Stomach (tissue), 19 donors: ENCODE measurements at places on chromosomes 7 and 10.

GRCh38 chr10:18822156-18822555, 162.9 kb downstream of the ARL5B start:
- H3K4me3 ChIP-seq = no peak overlapping the region
- no peak overlapping the region for H3K27ac ChIP-seq

GRCh38 chr7:155206318-155207020, 91.2 kb upstream of the INSIG1 start:
- H3K27ac ChIP-seq = peak overlapping the region; percentile 80
- peak; percentile 34 for DNase-seq
- no peaks in the 10 kb centered on the region for H3K36me3 ChIP-seq
- peaks cover 26% of the 10 kb centered on the region for H3K27me3 ChIP-seq

DNA sequence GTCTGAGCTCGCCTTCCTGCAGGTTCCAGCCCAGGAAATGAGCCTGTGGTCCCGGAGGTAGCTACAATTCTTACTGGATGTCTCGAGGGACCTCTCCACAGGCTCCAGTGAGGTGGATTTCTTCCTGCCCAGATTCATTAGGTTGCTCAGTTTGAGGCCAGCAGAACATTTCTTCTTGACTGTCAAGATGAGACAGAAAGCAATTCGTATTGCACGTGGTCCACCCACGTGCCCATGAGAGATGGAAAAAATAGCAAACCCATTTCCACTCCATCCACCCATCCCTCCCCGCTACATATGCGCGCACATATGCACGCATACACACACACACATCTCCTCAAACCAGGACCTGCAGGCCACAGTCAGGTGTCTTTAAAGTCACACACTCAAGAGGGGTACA, 68.7 kb downstream of the VWA2 start:
- no peak overlapping the region for H3K27ac ChIP-seq
- peaks cover 4% of the 10 kb centered on the region for H3K27me3 ChIP-seq
- H3K36me3 ChIP-seq = no peaks in the 10 kb centered on the region
- DNase-seq = no peak

DNA sequence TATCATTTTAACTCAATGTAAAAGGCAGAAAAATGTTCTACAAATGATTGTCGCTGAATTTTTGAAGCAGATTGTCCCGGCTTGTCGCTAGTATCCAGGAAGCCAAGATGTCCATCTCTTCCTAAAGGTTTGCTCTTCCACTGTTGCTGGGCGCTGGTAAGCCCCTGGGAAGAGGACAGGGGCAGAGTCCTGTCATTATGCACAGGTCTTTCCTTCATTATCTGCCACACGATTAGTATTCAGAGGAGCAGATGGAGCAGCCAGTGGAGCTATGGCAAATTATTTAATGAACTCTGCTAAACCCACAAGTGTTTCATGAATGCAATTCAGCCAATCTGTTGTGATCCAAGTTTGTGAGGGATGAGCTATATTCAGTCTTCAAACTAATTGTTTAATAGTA, 499.1 kb upstream of the NRP1 start:
- no peak for DNase-seq
- no peak overlapping the region for H3K4me3 ChIP-seq
- H3K27me3 ChIP-seq = no peaks in the 10 kb centered on the region
- H3K27ac ChIP-seq = no peak overlapping the region
- no peaks in the 10 kb centered on the region for H3K36me3 ChIP-seq
- no peaks in the 10 kb centered on the region for H3K4me1 ChIP-seq

- H3K4me3 ChIP-seq = no peak overlapping the region
- no peaks in the 10 kb centered on the region for H3K27me3 ChIP-seq
- H3K36me3 ChIP-seq = no peaks in the 10 kb centered on the region
- DNase-seq = no peak
These were observed 287.5 kb upstream of the NPVF start for GRCh38 chr7:25515633-25516275.

- no peak for DNase-seq
- no peaks in the 10 kb centered on the region for H3K27me3 ChIP-seq
- no peak overlapping the region for H3K4me3 ChIP-seq
- H3K36me3 ChIP-seq = no peaks in the 10 kb centered on the region
- no peak overlapping the region for H3K27ac ChIP-seq
- H3K4me1 ChIP-seq = peaks cover 70% of the 10 kb centered on the region
These were observed 16.2 kb downstream of the ARHGAP21 start for GRCh38 chr10:24707445-24707844.
